ENCODE measurements at places on chromosomes 2 and 18. TPM values are rescaled to one million over a fixed set of nuclear protein-coding genes. Genes with fewer than 3 reads are reported as not detected.

GRCh38 chr2:222283634-222284033 is 15.2 kb downstream of the PAX3 start:
- no peak for DNase-seq

- DNase-seq, result no peak
Observed at GRCh38 chr2:74138600-74139323, 8.9 kb downstream of the BOLA3 start.

The MDH1B gene
- 1.2 TPM for total RNA-seq

DNA sequence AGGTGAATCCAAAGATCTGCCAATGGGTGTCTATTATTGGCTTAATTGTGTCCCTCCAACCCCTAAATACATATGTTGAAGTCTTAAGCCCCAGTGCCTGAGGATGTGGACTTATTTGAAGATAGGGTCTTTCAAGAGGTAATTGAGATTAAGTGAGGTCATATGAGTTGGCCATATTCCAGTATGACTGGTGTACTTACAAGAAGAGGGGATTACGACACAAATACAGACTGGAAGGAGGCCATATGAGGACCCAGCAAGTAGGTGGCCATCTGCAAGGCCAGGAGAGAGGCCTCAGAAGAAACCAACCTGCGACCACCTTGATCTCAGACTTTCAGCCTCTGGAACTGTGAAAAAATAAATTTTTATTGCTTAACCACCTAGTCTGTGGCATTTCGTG is 121.1 kb upstream of the FN1 start:
- peak; percentile 28 for DNase-seq

The FAHD2B gene
- 6.8 TPM for total RNA-seq

GRCh38 chr2:160207804-160208654 is 8.0 kb upstream of the ITGB6 start:
- peak; percentile 100 for DNase-seq

GRCh38 chr2:108988076-108988795 is 784 bp downstream of the EDAR start:
- no peak for DNase-seq

GRCh38 chr2:66030553-66030952 is 404.4 kb upstream of the MEIS1 start:
- DNase-seq, result no peak

The LNPK gene
- 56.6 TPM for total RNA-seq

The LYG1 gene
- 0.49 TPM for total RNA-seq

The ACVR1C gene
- 0.12 TPM for total RNA-seq

The DUSP19 gene
- total RNA-seq, result 2.1 TPM

DNA sequence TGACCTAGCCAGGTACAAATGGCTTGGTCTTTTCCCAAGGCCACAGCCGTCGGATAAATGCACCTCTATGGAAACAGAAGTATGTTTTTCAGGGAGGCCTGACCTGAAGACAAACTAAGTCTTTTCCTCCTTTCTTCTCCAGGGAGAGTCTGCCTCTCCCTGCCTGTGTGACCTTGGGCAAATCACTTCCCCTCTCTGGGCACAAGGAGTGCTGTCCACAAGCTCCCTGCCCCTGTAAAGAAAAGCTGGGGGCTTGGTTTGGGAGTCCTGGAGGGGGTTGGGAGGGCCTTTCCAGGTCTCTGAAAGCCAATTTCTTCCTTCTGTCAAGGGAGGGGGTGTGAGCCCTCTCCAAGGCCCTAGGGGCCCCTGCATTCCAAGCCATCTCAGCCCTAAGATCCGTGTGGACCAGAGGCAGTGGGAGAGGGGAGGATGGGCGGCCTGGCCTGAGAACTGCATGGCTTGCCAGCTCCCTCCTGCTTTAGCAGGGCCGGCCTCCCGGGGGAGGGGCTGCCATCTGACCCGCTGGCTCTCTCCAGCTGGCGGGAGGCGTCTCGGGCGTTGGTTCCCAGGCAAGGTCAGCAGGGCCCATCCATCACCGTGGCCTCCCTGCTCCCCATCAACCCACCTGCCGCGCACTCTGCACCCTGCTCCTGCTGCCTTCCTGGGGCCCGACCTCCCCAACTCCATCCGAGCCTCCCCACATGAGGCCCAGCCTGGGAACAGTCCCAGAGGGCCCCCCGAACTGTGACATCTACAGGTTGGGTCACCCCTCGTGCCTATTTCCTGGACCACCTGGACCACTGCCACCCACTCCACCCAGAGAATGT is 61.4 kb downstream of the SMAD7 start:
- no peak for DNase-seq

- DNase-seq, result no peak
Observed at GRCh38 chr2:28880193-28880592, 10.1 kb upstream of the TRMT61B start.

- no peak for DNase-seq
Observed at GRCh38 chr2:218444692-218445357, 25.9 kb downstream of the VIL1 start.

DNA sequence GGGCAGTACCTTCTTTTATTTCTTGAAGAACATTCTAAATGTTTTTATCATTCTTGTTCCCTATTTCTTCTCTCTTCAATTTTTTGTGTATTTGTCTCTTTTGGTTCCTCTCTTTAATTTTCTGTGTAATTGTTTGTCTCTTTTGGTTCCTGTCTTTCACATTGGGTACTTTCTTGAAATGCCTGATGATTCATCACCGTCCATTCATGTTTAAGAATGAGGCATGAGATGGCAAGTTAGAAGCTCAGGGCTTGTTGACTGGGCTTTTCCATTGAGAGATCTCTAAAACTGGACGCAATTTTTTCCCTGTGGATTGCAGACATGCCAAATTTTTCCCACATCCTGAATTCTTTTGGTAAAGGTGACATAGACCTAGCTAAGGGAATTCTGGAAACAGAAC is 33.7 kb upstream of the IL1R2 start:
- DNase-seq, result peak; percentile 72

The FAM228A gene
- total RNA-seq, result 0.29 TPM

DNA sequence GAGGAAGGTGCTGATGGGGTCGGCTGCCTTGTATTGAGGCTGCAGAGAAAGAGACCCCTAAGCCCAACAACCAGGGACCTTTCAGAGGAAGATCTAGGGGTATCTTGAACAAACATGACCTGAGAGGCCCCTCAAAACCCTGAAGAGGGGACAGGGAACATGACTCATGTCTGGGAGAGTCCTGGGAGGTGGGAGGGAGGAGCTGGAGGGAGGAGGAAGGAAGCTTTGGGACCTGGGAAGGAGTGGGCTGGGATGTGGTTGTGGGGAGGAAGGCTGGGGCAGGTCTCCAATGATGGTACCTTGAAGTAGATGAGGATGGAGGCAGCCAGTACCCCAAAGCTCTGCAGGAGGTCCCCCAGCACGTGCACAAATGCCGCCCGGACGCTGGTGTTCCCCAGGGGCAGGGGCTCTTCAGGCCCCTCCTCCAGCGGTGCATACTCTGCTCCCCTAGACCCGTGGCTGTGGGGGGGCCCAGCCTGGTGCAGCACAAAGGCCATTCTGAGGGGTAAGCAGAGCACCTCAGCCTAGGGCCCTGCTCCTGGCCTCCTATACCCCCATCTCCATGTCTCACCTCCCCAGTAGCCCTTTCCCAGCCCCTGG is 5.9 kb downstream of the SLC30A3 start:
- no peak for DNase-seq

The SMYD5 gene
- total RNA-seq, result 21.5 TPM

GRCh38 chr2:45776160-45776955 is 124.9 kb downstream of the PRKCE start:
- DNase-seq, result peak; percentile 20

The SMYD1 gene
- not detected for total RNA-seq

The SERPINB3 gene
- not detected for total RNA-seq

GRCh38 chr2:147099845-147100244 is 745.0 kb upstream of the ACVR2A start:
- DNase-seq, result no peak

DNA sequence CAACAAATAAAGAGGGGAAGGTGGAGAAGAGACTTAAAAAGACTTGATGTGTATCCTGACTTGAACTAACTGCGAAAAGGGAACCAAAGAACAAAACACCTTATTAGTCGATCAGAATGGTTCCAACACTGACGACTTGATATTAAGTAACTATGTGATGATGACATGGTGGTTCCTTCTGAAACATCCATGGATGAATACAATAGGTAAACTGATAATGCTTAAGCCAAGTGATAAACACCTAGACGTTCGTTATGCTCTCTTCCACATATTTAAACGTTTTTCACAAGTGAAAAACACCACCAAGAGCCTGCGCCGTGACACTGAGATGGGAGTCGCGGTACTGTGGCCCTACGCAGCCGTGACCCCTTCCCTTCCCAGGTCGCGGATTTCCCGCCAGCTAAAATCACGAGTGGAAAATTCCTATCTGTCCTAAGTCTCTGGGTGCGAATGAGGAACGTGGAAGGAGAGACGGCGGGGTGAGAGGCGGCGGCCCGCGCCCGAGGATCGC is 797 bp downstream of the TTC32 start:
- peak; percentile 11 for DNase-seq

DNA sequence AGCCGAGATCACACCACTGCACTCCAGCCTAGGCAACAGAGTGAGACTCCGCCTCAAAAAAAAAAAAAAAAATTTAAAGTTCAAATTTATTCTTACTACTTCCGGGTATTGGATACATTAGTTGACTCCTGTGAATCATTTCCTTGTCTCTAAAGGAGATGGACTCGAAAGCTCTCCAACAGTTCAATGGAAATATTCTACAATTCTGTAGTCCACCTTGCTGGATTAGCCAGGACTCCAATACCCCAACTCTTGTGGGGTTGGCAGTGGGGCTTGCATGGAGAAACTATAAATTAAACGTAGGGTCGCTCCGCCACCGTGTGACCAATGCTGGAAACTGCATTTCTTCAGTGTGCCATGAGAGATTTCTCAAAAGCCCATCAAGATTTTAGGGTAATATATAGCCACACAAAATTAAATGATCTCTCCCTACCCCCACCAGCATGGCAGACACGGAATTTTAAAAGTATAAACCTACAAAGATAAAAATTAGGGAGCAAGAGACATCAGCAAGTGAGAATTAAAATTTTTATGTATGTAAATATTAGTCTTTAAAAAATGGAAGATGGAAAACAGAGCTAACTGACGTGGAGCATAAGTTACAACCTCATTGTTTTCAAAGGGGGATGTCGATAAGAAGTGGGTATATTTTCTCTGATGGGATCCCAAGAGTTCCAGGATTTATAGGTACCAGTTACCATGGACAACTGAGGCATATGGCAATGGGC is 27.8 kb upstream of the GAREM2 start:
- peak; percentile 67 for DNase-seq

The B3GNT2 gene
- total RNA-seq, result 26.5 TPM

DNA sequence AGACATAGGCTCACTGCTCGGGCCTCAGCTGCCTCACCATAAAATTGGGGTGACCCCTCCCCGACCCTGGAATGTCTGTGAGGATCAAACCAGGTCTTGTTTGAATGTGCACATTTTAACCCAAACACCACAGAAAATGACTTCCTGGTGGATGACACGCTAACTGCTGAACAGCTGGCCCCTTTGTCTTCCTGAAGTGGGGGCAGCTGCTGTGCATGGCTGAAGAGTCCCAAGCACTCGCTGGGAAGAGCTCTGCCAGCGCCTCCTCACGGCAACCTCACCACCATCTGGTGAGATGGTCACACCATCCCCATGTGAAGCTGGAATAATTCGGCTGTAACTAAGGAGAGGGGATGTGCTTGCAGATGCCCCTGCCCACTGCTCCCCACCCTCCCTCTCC is 34.0 kb downstream of the AQP12A start:
- DNase-seq, result peak; percentile 27

GRCh38 chr18:8868779-8869415 is 163.5 kb downstream of the MTCL1 start:
- no peak for DNase-seq

- DNase-seq, result no peak
Observed at GRCh38 chr2:192438239-192438638, 243.5 kb upstream of the TMEFF2 start.

The FOXI3 gene
- total RNA-seq, result not detected

DNA sequence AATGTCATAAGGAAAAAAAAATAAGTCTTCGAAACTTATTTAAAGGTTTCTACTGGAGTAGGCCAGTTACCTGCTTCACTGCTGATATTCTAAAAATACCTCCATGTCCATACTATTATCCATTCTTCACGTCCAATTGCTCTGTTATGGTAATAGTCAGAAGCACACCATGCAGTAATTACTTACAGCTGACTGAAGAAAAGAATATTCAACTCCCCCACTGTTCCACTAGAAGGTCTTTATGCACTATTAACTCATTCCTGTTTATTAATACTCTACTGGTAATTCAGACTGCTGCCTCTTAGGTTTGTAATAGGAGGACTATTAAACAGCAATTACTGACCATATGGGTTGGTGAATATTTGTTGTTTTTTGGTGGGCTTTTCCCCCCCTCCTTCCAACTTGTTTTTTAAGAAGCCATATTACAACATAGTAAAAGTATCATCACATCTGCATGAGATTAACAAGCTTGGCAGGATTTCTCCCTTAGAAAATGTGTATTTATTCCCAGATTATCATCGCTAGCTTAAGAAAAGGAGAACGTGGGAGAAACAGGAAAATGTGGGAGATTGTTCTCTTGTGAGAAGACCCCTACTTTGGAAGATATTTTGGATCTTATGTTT is 806.4 kb upstream of the FANCL start:
- no peak for DNase-seq

- DNase-seq, result no peak
Observed at GRCh38 chr2:180829836-180830235, 150.6 kb upstream of the UBE2E3 start.

DNA sequence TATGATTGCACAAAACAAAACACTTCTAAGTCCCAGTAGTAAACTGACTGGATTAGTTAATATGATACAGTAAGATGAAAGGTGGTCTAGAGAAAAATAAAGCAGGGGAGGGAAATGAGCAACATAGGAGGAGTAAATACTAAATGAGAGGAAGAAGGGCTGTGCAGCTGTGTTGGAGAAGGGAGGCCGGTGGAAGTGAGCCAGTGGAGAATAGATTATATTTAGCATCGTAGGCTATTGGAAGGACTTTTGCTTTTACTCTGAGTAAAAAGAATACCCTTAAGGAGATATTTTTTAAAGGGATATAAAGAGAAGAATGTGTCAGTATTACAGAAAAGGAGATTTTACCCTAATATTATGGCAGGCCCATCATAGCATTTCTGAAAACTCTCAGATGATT is 12.7 kb downstream of the WDR75 start:
- DNase-seq, result no peak

The GNAL gene
- not detected for total RNA-seq

- DNase-seq, result no peak
Observed at GRCh38 chr2:134865067-134865787, 26.8 kb downstream of the ACMSD start.

- no peak for DNase-seq
Observed at GRCh38 chr2:165563468-165564225, 94.1 kb downstream of the CSRNP3 start.

- peak; percentile 88 for DNase-seq
Observed at GRCh38 chr2:200616193-200616592, 30.4 kb downstream of the AOX1 start.

The ZSWIM2 gene
- not detected for total RNA-seq

Measured in RPMI7951 (cell line).